ENCODE measurements at places on chromosomes 7 and 10.

- DNase-seq = no peak
These were observed 5.3 kb downstream of the MCMBP start for GRCh38 chr10:119867317-119867716.

DNA sequence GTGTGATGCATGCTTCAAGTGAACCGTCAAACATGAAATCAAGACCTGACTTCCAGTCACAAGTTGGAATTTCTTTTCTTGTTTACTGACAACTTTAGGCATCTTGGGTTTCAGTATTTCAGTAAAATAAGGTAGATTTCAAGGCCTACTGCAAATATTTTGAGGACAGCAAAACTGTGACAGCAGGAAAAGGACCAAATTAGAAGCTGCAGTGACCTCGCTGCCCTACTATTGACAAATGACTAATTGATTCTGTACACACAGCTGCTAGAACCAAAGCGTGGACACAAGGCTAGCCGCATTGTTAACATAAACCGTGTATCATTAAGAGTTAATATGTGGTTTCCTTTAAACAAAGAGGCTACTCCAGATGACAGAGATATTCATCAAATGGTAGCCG lies 105.7 kb upstream of the SEC61G start:
- no peak for DNase-seq

DNA sequence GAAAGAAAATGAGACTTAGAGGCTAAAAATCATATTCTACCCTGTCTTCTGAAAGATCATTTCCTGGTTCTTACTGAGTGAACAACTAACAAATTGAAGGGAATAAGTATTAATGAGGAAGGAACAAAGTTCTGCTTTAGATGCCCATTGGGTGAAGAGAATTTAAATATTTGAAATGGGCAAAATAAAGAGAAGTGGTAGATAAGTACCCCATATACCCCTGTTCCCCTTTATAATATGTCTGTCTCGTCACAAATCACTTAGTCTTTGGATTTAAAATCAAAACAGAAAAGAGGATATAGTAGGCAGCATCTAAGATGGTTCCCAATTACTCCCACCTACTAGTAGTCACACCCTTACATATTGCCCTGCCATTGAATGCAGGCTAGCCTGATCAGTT lies 13.2 kb downstream of the TES start:
- DNase-seq = no peak

DNA sequence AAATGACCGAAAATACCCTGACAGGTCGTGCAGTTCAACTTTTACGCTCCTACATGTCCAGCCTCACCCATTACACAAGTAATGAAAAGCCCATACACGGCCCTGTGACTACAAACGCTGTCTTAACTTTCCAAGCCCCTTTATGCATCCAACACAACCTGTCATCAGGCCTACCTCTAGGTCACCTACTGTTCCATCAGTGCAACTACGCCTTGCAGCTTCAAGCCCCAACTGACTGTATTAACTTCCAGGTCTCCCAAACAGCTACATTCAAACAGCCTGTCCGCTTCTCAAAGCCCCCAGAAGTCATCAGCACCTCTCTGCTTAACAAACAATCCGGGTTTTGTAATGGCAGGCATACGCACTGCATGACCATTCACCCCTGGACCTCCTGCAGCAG lies 19.2 kb downstream of the ZNF107 start:
- DNase-seq = no peak

DNA sequence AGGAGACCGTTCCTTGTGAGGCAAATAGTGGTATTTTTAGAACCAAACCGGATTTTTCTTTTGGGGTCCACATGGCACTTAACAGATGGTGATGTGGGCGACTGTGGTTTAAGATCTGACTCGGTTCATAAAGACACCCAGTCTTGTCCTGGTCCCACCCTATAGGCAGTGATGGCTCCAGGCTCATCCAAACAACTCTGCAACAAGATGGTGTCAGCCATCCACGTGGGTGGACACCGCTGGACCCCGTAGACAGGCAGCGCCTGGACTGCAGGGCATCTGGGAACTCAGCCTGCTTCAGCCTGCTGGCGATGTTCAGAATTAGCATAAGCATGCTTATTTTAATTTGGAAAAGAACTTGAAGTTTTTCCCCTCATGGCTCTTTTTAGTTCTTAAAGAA lies 258.4 kb upstream of the FZD1 start:
- DNase-seq = no peak

DNA sequence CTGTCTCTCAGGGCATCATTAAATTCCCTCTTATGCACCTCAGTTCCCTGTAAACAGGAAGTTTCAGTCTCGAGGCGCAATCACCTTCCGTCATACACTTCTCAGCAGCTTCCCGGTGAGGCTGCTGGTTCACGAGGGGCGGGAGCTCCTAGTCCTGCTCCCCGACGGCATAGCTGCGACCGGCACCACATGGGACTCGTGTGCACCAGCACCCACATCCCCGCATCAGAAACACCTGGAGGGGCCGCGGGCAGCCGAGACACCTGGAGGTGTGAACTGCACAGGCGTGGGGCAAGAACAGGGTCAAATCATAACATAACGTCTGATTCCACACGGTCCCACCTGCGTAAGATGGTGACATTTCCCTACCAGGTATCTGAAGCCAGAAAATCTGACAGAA lies 52.7 kb downstream of the DIP2C start:
- DNase-seq = no peak

DNA sequence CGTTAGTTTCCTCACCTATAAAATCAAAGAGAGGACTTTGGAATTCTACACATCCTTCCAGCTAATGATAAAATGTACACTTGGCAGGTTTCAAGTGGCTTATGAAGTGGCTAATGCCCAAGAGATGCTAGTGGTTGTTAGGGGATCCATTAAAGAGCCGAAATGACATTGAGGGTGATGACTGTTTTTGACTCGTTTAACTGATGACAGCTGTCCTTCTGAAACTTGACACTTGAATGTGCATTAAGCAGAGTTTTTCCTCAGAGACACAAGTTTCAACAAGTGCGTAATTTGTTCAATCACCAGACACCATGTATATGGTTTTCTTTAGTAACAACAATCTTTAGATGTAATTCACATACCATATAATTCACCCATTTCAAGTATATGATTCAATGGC lies 1.6 kb upstream of the PRF1 start:
- DNase-seq = no peak

DNA sequence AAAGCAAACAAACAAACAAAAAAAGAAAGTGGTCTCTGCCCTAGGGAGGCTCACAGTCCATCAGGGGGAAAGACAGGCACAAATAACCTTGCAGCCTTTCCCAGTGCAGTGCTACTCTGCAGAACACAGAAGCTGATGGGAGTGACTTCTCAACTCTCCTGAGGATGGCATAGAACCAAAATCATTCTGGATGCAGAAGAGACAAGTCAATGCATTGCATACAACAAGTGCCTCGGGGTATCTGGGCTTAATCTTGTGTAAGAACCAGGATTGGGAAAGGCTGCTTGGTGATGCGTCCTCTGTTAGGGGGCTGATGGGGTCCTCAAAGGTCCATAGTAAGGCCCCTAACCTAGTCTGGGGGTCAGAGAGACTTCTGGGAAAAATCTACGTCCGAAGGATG lies 68.9 kb downstream of the NEURL1 start:
- DNase-seq = no peak

DNA sequence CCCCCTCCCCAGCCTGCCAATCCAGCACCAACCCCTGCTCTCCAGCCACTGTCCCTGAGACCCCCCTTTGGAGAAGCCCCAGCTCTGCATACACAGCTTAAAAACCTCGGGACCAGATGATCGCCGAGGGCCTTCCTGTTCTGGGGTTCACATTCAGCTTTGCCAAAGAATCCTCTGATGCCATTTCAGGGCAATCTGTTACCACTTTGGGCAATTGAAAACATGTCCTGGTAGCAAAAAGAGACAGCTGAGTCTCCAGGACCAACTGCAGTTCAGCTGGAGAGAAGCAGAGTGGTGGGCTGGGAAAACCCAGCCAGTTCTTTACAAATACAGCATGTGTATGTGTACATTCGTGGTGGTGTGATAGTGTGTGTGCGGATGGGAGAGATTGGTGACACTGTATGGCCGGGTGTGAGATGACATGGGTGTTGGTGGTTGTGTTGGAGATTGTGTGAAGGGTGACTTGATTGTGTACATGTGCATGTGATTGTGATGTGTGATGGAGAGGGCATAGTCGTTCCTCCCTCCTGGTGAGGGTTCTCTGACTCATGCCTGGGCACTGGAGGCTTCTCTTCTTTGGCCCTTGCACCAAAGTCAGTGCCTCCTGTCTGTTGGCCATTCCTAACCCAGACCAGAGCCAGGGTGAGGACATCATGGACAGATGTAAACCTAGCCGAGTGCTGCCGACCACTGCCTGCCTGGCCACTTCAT lies 48.5 kb upstream of the AQP1 start:
- no peak for DNase-seq

DNA sequence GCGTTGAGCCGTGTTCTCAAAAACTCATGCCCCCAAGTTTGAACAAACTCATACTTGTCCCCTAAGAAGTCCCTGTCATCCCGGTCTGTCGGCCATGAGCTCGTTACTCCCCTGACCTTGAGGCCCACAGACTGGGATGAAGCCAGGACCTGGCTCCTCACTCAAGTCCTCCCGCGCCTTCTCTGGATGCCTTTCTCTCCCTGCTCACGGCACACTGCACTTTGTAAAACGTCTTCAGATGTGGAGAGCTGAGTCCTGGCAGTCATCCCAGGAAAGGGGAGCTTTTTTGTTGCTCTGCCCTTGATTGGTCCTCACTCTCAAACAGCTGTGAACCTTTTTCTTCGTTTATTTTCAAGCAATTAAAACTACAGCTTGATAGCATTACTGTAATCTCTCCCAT lies 110.8 kb downstream of the JAZF1 start:
- no peak for DNase-seq

DNA sequence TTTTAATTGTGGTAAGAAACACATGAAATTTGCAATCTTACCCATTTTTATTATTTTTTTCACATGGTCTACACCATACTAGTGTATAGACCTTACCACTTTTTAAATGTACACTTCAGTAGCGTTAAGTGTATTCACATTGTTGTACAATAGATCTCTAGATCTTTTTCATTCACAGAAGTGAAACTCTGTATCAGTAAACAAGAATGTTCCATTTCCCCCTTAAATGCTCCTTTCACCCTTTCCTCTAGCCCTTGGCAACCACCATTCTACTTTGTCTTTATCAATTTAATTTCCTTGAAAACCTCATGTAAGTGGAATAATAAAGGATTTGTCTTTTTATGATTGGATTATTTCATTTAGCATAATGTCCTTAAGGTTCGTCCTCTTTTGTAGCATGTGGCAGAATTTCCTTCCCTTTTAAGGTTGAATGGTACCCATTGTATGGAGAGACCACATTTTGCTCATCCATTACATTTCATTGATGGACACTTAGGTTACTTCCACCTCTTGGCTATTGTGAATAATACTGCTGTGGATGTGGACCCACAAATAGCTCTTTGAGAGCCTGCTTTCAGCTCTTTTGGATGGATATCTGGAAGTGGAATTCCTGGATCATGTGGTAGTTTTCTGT lies 45.7 kb downstream of the SNX10 start:
- DNase-seq = no peak

GRCh38 chr10:115918812-115919211 lies 354.2 kb downstream of the GFRA1 start:
- no peak for DNase-seq

GRCh38 chr10:130606001-130606405 lies 469.8 kb downstream of the GLRX3 start:
- no peak for DNase-seq

DNA sequence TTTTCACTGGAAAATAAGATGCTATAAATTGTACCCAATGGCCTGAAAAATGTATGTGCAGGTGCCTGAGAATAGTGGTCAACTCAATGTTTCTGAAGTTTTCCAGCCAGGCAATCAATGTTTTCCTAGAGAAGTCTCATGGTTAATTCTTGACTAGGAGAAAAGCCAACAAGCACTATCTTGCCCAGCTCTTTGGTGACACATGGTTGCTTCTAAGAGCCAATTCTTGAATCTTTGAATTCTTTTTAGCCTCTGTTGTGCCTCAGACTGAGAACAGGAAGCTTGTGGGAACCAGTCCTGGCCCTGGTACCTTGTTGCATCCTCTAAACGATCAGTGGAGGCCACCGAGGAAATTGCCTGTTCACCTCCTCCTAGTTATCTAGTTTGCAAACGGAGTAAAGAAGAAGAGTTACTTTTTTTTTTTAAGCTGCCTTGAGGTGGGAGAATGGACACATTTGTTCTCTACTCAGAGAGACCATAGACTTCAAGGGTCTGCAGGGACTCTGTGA lies 144.0 kb upstream of the MKLN1 start:
- no peak for DNase-seq

DNA sequence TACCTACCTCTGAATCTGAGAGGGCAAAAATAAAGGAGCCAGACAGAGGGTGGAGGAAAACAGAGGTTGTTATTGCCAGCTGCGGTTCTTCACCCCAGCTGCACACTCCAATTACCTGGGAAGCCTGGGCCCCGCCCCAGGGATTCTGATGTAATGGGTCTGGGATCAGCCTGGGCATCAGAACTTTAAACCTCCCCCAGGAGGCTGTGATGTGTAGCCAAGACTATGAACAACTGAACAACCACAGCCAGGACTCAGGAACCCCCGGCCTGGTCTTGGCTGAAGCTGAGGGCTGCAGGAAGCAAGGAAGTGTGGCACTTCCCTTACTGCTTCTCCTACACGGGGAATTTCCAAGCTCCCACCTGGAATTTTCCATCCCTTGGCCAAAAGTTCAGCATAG lies 89.3 kb downstream of the HIP1 start:
- DNase-seq = peak; percentile 30

DNA sequence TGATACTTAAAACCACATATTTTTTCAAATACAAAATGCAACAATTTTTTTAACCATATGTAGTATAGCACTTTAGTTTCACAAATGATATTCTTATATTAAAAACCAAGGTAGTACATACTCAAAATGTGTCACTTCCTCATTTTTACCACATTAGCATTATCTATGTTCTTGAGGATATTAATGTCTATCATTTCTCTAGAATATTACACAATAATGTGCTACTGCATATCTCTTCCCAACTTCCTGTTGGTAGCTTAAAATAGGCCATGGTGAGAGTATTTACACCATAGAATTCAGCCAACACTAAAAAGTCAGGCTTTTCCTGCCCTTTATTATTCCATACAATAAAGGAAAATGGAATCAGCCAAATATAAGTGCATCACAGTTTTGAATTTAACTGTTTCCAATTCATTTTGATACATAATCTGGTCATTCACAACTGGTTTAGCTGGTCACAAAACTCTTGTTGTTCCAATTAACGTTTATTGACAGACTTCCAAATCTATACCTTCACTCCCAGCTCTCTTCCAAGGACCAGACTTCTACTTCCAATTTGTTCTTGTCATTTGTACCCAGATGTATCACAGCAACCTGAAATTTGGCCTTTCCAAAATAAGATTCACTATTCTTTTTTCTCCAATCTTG lies 20.0 kb upstream of the LRRC17 start:
- no peak for DNase-seq
